ENCODE measurements at places on chromosomes 6 and 20. TPM values are rescaled to one million over a fixed set of nuclear protein-coding genes. Genes with fewer than 3 reads are reported as not detected.
A peak's percentile ranks its signal among the peaks of the same experiment; 100 is the strongest.

Gene RSPO4
- total RNA-seq, result not detected

Gene TBXT
- total RNA-seq, result not detected

Gene TRAPPC3L
- total RNA-seq, result 0.19 TPM

Gene FRK
- total RNA-seq, result 1.1 TPM

Gene HRH3
- not detected for total RNA-seq

Gene BTBD3
- total RNA-seq, result 21.6 TPM

Gene NRSN1
- not detected for total RNA-seq

GRCh38 chr6:163900570-163900969 is 486.1 kb downstream of the QKI start:
- DNase-seq, result no peak
- no peaks in the 10 kb centered on the region for H3K36me3 ChIP-seq
- H3K4me1 ChIP-seq, result peaks cover 7% of the 10 kb centered on the region
- no peak overlapping the region for H3K4me3 ChIP-seq
- H3K27ac ChIP-seq, result no peak overlapping the region

- H3K27me3 ChIP-seq, result peaks cover 34% of the 10 kb centered on the region
- no peak overlapping the region for H3K27ac ChIP-seq
- H3K36me3 ChIP-seq, result peaks cover 3% of the 10 kb centered on the region
- no peak for DNase-seq
These were observed 71.3 kb upstream of the MCHR2 start for GRCh38 chr6:100065348-100065747.

DNA sequence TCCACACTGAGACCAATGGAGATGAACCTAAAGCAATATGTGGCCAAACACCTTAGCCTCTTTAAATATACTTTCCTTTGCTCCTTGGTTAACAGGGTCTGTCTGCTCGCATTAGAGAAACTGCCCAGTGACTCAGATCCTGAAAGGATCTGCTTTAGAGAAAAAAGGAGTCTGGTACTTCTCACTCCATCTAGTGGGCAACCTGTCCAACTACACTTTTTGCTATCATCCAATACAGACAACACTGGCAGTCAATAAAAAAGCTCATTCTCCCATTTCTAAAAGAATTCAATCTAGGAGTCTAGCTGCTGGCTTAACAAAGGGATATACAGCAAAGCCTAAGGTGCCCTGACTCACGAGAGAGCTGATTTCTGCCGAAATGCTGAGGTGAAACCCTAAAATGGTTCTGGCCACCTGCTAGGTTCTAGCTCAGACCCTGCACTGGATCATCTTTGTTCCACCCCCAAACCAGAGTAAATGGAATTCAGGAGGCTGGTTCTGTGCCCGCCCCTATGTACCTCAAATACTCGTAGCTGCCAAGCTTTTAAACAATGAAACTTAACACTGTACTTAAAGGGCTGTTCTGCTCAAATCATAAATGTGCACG is 11.5 kb downstream of the GNL1 start:
- H3K36me3 ChIP-seq, result peaks cover 14% of the 10 kb centered on the region
- H3K4me1 ChIP-seq, result peaks cover 19% of the 10 kb centered on the region
- H3K27ac ChIP-seq, result no peak overlapping the region

- no peaks in the 10 kb centered on the region for H3K27me3 ChIP-seq
- no peaks in the 10 kb centered on the region for H3K36me3 ChIP-seq
- peaks cover 4% of the 10 kb centered on the region for H3K4me1 ChIP-seq
- DNase-seq, result no peak
These were observed 185.8 kb downstream of the CLIC5 start for GRCh38 chr6:45829873-45830272.

- H3K4me1 ChIP-seq, result peaks cover 39% of the 10 kb centered on the region
- DNase-seq, result no peak
- peak overlapping the region; percentile 97 for H3K27ac ChIP-seq
- peak overlapping the region; percentile 61 for H3K4me3 ChIP-seq
- H3K36me3 ChIP-seq, result no peaks in the 10 kb centered on the region
- H3K27me3 ChIP-seq, result no peaks in the 10 kb centered on the region
These were observed 43.4 kb upstream of the CDYL start for GRCh38 chr6:4732691-4733315.

- H3K27ac ChIP-seq, result no peak overlapping the region
- no peak for DNase-seq
- H3K4me3 ChIP-seq, result no peak overlapping the region
These were observed 120.9 kb upstream of the SUPT3H start for GRCh38 chr6:45498591-45498990.

DNA sequence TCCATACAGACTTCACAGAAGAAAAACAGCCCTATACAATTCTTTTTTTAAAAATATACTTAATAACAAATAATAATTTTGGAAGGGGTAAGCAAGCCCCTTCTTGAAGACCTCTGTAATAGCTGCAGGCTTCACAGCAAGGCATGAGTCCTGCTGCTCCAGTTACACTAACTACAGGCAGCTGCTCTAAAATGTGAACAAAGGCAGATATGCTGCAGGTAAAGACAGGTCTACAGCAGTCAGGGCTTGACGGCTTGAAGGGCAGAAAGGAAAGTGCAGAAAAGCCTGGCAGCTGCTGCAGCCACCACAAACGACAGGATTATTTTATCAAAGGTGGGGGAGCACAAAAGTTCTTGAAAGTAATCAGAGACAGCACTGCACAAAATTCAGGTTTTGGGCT is 11.3 kb downstream of the FAXC start:
- H3K36me3 ChIP-seq, result no peaks in the 10 kb centered on the region
- no peak overlapping the region for H3K27ac ChIP-seq
- DNase-seq, result no peak

DNA sequence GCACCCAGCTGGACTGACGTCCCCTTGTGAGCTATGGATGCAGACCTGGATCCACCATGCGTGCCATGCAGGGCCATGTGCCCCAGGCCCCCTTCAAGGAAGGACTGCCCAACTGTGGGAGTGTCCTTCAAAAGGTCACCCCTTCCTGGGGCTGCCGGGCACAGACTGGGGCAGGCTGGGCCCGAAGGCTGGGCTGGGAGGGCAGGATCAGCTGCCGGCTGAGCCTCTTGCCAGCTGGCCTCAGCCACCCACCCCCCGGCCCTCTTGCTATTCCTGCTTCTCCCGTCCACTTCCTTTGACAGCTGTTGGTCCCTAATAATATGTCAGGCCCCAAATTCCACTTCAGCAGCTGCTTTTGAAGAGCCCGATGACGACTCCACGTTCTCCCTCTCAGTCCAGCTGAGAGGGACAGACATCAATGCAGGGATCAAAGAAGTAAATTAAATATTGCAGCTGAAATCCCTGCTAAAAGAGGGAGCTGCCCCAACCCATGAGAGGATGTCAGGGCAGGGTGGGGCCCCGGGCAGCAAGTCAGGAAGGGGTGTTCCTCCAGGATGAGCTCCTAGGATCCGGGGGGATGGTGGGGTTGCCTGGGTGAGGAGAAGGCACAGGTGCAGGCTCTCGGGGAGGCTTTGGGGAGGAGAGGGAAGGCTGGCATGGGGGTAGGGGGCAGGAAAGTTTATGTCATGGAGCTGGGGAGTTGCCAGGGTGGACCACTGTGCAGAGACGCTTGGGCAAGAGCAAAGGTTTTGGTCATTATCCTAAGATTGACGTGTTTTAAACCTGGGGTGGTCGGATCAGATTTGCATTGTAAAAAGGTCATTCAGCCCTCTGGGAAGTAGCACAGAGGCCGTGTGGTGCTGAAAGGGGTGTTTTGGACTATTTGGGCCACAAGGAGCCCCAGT is 185.0 kb downstream of the ANKRD60 start:
- no peaks in the 10 kb centered on the region for H3K36me3 ChIP-seq
- no peak overlapping the region for H3K4me3 ChIP-seq
- no peak overlapping the region for H3K27ac ChIP-seq
- H3K27me3 ChIP-seq, result peaks cover 38% of the 10 kb centered on the region
- DNase-seq, result peak; percentile 51

DNA sequence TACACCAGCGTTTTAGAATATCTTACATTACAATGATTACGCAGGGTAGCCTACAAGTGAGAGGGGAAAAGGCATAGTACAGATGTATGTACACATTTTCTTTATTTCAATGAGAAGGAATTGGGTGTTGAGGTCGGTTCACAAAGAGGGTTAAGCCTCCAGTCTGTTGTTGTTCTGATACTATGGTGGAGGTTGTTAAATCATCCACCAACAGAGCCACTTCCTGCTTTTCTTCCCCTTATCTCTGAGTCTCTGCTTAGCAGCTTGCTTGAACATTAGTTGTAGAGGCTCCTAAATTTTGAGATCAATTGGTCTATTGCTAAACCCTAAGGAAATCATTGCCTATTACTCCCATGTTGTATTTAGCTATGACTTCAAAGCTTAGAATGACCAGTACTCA is 7.3 kb downstream of the RGS17 start:
- H3K4me1 ChIP-seq, result no peaks in the 10 kb centered on the region
- DNase-seq, result no peak
- H3K27ac ChIP-seq, result no peak overlapping the region
- H3K4me3 ChIP-seq, result no peak overlapping the region

DNA sequence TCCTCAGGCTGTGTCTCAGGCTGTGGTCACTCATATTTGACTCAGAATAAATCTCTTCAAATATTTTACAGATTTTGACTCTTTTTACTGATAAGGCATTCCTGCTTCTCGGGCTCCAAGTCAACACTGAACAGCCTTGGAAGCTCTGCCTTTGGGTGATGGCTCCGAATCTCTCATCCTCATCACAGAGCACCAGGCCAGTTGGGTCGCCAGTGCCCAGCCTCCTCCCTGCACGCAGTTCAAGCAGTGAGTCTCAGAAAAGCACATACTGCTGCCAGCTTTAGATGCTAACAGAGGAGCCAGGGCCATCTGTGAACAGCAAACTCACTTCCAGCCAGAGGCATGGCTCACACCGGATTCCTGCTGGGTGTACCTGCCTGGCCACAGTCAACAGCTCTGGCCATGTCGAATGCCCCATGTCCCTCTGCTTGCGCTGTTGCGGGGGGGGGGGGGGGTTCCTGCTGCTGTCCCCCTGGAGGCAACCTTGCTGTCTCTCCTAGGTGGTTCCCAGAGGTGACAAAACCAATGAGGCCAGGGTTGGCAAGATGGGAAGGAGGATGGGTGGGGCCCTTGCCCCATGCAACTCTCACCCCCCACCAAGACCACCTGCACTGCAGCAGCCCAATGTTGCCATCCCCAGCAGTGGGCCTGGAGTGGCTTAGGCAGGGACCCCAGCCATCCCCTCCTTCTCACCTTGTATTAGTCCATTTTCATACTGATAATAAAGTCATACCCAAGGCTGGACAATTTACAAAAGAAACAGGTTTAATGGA is 248.8 kb downstream of the ERMARD start:
- H3K4me1 ChIP-seq, result peaks cover 12% of the 10 kb centered on the region
- DNase-seq, result no peak
- H3K36me3 ChIP-seq, result peaks cover 2% of the 10 kb centered on the region
- H3K4me3 ChIP-seq, result no peak overlapping the region

DNA sequence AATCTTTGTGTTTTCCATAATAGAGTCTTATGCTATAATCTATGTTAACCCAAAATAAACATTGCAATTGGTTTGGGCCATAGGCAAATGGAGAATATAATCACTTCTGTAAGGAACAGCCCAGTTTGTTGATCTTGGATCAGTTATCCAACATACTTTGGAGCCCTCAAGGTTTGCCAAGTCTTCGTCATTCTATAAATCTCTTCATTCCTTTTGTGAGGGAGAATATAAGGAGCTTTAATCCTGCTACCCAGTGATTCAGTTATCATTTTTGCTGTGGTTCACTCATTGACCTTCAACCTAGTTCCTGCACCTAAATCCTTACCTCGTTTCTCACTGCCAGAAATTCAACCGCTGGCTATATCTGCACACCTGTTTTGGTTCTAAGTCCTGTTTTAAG is 500.3 kb upstream of the PTCHD4 start:
- H3K4me3 ChIP-seq, result no peak overlapping the region
- H3K4me1 ChIP-seq, result peaks cover 17% of the 10 kb centered on the region
- no peak for DNase-seq
- H3K27me3 ChIP-seq, result peaks cover 1% of the 10 kb centered on the region
- H3K36me3 ChIP-seq, result no peaks in the 10 kb centered on the region
- no peak overlapping the region for H3K27ac ChIP-seq
